WTC11 (cell line): ENCODE measurements at places on chromosomes 11 and 22. TPM values are rescaled to one million over a fixed set of nuclear protein-coding genes. Genes with fewer than 3 reads are reported as not detected.

The KRTAP5-8 gene
- not detected in 3 replicates for total RNA-seq

The MS4A15 gene
- total RNA-seq: 0.09 to 0.41 TPM (median 0.39 TPM) in 3 replicates

The IMMP1L gene
- 24.1 to 29.6 TPM (median 27.4 TPM) in 3 replicates for total RNA-seq

The KCNJ11 gene
- 8.2 to 10.0 TPM (median 8.7 TPM) in 3 replicates for total RNA-seq

The PLEKHA7 gene
- total RNA-seq: 13.0 to 16.2 TPM (median 15.3 TPM) in 3 replicates

The KCNC1 gene
- total RNA-seq: 0.09 to 0.21 TPM (median 0.20 TPM) in 3 replicates

The PHLDA2 gene
- total RNA-seq: 9.4 to 11.0 TPM (median 9.6 TPM) in 3 replicates

The KCTD14 gene
- 12.6 to 15.7 TPM (median 14.8 TPM) in 3 replicates for total RNA-seq

The TREH gene
- total RNA-seq: 0.09 TPM in 1 of 3 replicates, not detected in the others

The OSBP2 gene
- 4.1 to 4.4 TPM (median 4.1 TPM) in 3 replicates for total RNA-seq

The ZDHHC5 gene
- total RNA-seq: 49.3 to 51.6 TPM (median 50.5 TPM) in 3 replicates

The LRRC74B gene
- total RNA-seq: not detected in 3 replicates

The ARHGAP42 gene
- total RNA-seq: 30.0 to 32.5 TPM (median 31.7 TPM) in 3 replicates

The RIBC2 gene
- 1.7 to 2.4 TPM (median 2.4 TPM) in 3 replicates for total RNA-seq

The OR8D4 gene
- 0.07 TPM in 1 of 3 replicates, not detected in the others for total RNA-seq

The DDT gene
- total RNA-seq: 194 to 238 TPM (median 205 TPM) in 3 replicates

The P4HA3 gene
- 0.13 to 0.14 TPM in 2 of 3 replicates, not detected in the other for total RNA-seq

The SCGB2A2 gene
- not detected in 3 replicates for total RNA-seq

The TRIM51G gene
- total RNA-seq: not detected in 3 replicates

The MYOD1 gene
- not detected in 3 replicates for total RNA-seq

The SLC25A45 gene
- total RNA-seq: 1.5 to 2.5 TPM (median 1.7 TPM) in 3 replicates

The SRPRA gene
- total RNA-seq: 59.7 to 64.7 TPM (median 62.2 TPM) in 3 replicates

The NRXN2 gene
- total RNA-seq: 8.0 to 10.4 TPM (median 8.6 TPM) in 3 replicates

The NCR3LG1 gene
- 2.0 to 2.7 TPM (median 2.5 TPM) in 3 replicates for total RNA-seq

The EIF3L gene
- total RNA-seq: 611 to 645 TPM (median 645 TPM) in 3 replicates

The WNT11 gene
- total RNA-seq: 0.32 to 0.89 TPM (median 0.79 TPM) in 3 replicates

The GVQW3 gene
- total RNA-seq: 7.0 to 8.1 TPM (median 7.7 TPM) in 3 replicates

The CRYBB3 gene
- total RNA-seq: 0.44 to 0.48 TPM in 2 of 3 replicates, not detected in the other

The INPPL1 gene
- total RNA-seq: 125 to 138 TPM (median 136 TPM) in 3 replicates

The PRSS23 gene
- total RNA-seq: 3.4 to 4.2 TPM (median 3.5 TPM) in 3 replicates

The LRRN4CL gene
- total RNA-seq: 0.16 to 0.39 TPM (median 0.23 TPM) in 3 replicates

The GNAZ gene
- 9.9 to 11.4 TPM (median 11.0 TPM) in 3 replicates for total RNA-seq
